Left ventricle myocardium inferior (tissue), 1 donor: ENCODE measurements at places on chromosomes 2 and 18.

DNA sequence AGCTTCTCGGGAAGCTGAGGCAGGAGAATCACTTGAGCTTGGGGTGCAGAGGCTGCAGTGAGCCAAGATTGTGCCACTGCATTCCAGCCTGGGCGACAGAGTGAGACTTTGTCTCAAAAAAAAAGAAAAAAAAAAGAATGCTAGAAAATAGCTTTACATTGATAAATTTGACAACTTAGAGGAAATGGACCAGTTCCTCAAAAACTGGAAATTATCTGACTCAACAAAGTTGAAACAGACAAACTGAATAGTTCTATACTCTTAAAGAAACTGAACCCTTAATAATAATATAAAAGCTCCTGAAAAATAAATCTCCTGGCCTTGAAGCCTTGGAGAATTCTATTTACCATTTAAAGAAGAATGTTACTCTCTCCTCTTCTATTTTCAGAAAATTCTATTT, 151.0 kb upstream of the BCL2L11 start:
- no peak for DNase-seq

- DNase-seq, result no peak
Observed at GRCh38 chr2:177289824-177290628, 25.5 kb upstream of the NFE2L2 start.

GRCh38 chr2:196533772-196534397, 105.6 kb upstream of the CCDC150 start:
- no peak for DNase-seq

GRCh38 chr2:98012561-98012991, 16.8 kb upstream of the TMEM131 start:
- DNase-seq, result no peak

GRCh38 chr2:199441759-199442158, 16.0 kb downstream of the SATB2 start:
- DNase-seq, result no peak

GRCh38 chr2:138217975-138218374, 253.7 kb downstream of the HNMT start:
- DNase-seq, result no peak

DNA sequence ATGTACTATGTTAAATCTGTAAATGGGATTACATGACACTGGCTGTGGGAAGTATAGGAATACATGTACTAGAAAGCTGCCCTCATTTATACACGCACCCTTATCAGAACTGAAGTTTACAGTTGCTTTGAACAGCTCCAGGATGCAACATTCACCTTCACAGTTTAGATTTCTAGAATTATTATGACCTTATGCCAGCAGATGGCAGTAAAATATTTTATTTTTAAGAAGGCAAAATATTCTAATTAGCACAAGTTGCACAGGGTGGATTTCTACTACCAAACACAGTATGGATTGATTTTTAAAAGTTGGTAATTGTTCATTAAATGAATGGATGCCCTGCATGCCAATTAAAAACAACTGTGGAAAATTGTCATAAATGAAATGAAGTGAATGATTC, 670.4 kb downstream of the KCNJ3 start:
- DNase-seq, result no peak
